ENCODE measurements at places on chromosomes 3 and 15.
A peak's percentile ranks its signal among the peaks of the same experiment; 100 is the strongest.

DNA sequence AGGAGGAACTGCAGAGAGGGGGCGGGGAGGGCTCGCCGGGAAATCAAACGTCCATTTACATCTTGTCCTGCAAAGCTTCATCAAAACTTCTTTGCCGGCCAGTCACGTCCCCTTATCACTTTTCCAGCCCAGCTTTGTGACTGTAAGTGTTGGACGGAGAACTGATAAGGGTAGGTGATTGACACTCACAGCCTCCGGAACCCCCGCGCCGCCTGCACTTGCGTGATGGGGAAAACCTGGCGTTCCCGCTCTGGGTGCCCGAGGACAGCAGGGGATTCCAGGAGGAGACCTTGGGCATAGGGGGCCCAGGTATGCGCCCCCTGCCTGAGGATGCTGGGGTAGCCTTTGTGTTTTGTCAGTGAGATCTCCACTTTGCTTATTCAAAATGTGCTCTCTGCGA is 72.8 kb upstream of the ANKRD34C start:
- DNase-seq, result no peak

- DNase-seq, result no peak
These were observed 34.8 kb downstream of the CHRD start for GRCh38 chr3:184414418-184415202.

DNA sequence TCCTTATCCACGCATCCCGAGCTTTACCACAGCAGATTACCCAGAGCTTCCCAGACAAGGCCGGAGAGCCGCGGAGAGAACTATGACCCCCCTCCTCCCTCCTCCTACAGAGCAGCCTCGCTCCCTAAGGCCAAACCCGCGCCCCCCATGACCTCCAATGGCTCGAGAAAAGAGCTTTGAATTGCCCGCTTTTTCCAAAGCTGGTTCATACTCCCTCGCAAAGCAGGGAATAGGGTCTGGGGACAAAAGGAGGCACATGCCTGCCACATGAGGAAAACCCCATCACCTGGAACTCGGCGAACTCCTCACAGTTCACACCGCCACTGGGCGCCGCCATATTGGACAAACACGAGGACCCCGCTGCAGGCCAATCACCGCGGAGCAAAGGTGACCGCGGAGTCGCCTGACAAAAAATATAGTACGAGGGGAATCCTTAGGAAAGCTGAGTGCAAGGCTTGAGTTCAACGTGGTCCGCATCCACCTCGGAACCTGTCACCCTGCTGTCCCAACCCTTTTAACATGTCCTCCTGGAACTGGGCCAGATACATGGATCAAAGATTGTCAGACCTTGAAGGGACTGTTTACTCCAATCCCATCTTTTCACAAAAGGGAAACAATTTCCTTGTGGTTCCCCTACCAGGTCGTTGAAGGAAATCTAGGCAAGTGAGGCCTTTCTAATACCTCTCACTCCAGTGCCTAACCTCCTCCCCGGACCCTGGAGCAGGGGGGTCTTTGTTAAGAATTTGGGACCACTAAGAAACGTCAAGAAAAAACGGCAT is at the start of gene MIX23:
Gene MIX23, minus strand, starts transcription at position 344 of the 779 bp plus-strand sequence. Its CDS starts 7 bp downstream, at position 337.
- DNase-seq, result peak; percentile 68

- no peak for DNase-seq
These were observed 3.8 kb upstream of the GATA2 start for GRCh38 chr3:128496602-128497304.

GRCh38 chr15:62649793-62650420 is 392.6 kb upstream of the TPM1 start:
- no peak for DNase-seq

GRCh38 chr15:52710050-52710707 is 31.0 kb upstream of the ATOSA start:
- no peak for DNase-seq

DNA sequence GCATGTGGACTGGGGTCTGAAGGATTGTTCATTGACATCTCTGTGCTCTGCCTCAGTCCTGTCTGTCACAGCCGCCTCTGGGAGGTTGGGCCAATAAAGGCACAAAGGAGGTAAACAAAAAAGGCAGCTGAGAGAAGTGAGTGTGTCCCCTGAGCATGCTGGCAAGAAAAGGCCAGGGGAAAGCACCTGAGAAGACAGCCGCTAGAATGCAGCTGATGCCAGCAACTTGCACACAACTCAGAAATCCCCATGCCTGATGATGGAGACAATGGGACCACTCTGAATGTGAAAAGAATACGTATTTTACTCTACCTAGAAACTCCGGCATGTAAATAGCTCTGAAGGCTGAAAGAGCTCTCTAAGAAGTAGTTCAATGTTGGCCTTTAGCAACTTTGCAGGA is 118.7 kb downstream of the KCNH8 start:
- no peak for DNase-seq

GRCh38 chr3:13513051-13513912 is 33.2 kb downstream of the HDAC11 start:
- no peak for DNase-seq

DNA sequence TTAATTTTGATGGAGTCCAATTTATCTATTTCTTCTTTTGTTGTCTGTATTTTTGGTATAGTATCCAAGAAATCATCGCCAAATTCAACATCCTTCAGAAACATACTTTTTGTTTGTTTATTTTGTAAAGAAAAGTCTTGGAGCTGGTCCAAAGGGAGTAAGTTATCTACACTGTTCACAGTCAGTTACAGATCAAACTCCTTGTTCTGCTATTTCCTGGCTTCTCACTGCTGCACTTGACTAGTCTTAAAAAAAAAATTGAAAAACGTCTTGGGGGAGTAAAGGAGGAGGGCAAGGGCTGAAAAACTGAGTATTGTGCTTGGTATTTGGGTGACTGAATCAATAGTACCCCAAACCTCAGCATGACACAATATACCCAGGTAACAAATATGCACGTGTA is 105.6 kb downstream of the NFKBIZ start:
- DNase-seq, result no peak

DNA sequence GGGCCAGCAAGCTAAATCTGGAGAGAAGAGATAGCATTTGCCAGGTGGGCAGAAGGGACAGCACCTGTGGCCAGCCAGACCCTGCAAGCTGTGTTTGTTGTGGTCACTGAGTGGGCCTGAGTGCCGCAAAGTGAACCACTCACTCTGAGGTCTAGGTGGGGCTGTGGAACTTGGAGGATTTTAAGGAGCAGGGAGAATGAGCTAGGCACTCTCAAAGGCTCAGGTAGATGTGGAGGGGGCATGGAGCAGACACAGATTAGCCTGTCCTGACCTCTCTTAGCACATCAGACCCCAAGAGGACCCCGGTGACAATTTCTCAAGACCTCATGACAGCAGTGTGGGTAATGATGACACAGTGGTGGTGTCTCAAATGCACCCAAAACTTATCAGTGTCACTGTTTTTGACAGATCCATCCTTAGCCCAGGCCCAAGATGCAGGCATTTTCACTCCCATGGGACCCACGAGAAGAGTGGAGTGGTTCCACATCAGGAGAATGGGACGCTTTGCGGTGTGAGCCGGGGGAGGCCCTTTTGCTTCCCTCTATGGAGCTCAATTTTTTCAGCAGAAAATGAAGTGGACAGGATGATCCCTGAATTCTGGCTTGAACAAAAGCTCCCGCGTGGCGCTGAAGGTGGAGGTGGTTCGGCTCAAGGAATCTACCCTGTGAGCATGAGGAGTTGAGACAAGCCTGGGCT is 43.8 kb upstream of the TLE3 start:
- no peak for DNase-seq

- DNase-seq, result no peak
These were observed 10.4 kb downstream of the WDR48 start for GRCh38 chr3:39062180-39062579.

GRCh38 chr3:45509038-45509767 is 85.3 kb upstream of the LIMD1 start:
- DNase-seq, result no peak

DNA sequence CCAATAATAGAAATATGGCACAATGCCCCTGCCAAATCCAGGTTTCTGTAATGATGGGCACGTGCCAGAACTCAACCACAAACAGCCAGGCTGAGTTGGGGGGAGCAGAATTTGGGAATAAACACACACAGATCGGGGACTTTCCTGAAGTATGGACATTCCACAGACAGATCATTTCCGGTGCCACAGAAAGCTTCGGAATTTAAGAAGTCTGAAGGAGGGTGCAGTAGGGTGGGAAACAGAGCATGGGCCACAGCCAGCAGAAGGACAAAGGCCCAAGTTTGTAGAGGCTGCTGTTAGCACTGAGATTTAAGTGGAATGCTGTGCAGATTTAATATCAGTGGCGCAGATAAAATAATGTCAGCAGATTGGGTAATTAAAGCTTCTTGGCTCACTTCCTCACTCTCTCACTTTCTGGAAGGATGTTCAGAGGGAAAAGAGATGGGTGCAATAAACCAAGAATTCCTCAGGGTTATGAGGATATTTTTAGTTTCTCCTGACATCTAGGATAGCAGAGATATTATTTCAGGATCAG is 67.4 kb downstream of the MYLK start:
- no peak for DNase-seq

- no peak for DNase-seq
These were observed 23.0 kb downstream of the ACSBG1 start for GRCh38 chr15:78211189-78211921.

DNA sequence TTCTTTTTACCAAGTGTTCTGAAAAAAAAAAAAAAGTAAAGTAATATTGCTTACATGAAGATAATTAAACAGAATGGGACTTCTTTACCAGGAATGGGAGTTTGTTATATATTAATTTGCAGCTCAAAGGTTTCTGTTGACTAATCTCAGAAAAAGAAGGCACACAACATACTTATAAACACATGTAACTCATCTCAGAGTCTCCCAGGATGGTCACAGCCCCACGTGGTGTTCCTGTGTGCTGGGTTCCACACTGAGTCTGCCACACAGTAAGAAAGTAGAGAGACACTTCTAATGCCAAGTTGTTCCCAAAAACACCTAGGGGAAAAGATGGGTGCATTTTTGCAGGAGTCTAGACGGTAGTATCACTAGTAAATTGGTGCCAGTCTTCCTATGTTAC is 116.7 kb upstream of the ICE2 start:
- DNase-seq, result no peak

GRCh38 chr15:99443056-99443756 is 122.6 kb upstream of the MEF2A start:
- DNase-seq, result no peak

DNA sequence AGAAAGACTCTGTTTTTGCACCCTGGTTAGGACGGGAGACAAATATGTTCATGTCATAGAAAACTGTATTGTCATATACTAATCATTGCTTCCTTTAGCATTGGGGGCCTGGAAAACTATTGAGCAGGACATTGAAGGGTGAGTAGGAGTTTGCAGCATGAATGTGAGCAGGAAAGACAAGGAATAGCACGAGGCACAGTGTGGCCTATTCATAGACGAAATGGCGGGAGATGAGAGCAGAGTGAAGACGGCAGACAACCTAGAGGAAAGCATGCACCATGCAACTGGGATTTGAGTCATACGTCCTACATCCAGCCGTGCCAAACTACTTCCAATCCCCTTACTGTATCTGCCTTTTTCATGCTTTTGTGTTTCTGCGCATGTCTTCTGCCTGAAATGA is 508.1 kb downstream of the NTRK3 start:
- DNase-seq, result no peak

DNA sequence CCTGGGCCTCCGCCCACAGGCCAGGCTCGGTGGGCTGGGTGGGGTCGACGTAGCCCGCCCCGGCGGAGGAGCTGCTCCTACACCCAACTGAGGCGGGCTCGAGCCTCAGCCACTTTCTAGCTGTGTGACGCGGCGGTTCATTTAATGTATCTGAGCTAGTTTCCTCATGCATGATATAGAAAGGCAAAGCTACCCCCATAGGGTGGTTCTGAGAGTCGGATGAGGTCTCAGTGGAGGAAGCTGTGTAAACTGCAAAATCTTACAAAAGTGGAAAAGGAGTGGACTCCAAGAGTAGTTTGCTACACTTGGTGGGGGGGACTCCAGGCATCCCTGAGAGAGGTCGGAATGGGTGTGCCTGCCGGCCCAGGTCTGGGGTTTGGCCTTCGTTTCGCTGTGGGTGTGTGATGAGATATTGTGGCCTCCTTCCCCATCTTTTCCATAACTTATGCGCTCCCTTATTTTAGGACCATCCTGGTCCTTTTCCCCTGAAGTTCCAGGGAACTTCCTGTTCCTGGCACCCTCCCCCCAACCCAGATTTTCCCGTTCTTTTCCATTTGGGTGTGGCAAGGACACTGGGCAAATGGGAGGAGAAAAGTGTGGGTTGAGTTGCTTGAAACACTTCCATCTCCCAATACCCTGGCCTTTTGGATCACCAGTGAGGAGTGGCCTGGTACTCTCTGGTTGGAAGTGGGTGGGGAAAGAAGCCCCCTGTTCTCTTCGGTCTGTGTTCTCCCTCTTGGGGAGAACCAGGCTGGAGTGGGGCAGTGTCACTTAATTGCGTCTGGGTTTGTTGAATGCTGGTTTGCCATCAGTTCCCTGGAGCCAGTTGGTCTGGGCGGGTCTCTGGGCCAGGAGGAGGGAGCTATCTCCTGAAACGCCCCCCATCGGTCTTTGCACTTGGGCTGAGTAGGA is 1.1 kb downstream of the PDIA5 start:
- DNase-seq, result no peak

- no peak for DNase-seq
These were observed 2.3 kb downstream of the LRRC28 start for GRCh38 chr15:99253381-99254090.

DNA sequence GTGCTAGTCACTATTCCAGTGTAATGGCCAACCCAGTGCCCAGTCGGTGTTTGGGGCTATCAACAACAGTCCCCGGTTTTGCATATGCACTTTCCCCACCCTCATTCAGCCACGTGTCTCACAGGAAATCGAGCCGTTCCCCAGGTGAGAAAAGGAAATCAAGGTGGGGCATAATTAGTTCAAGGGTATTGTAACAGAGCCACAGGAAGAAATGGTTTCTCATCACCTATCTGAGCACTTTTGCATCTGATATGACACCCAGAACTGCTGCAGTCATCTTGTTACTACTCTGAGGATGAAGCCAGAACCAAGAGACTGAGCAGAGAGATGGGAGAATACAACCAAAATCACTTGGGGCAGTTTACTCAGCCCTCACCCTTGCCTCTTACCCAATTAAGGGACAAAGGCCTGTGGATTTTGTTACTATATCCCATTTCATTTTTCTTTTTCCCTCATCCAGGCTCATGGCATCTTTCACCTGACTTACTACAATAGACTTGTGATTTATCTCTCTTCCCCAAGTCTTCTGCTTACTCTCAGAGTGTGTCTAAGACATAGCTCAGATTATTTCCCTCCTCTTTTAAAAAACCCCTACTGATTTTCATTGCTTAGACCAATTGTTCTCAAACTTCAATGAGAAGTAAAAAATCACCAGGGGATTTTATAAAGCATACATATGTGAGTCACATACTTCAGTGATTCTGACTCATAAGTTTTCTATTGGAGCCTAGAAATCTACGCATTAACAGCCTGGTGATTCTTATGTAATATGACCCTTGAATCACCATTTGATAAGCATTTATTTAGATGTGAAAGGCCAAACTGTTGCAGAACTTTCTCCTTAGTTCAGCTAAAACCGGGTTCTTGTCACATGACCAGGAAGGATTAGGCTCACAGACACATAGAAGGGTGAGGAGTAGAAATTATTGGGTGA is 40.5 kb downstream of the TRAT1 start:
- no peak for DNase-seq
